ENCODE measurements at places on chromosomes 11 and 22. TPM values are rescaled to one million over a fixed set of nuclear protein-coding genes. Genes with fewer than 3 reads are reported as not detected.

The OR4C45 gene
- not detected for total RNA-seq

The CASP1 gene
- 0.38 TPM for total RNA-seq

The LMNTD2 gene
- 0.65 TPM for total RNA-seq

The OR2AG1 gene
- total RNA-seq: not detected

The TMEM126A gene
- 26.9 TPM for total RNA-seq

The OR52H1 gene
- not detected for total RNA-seq
